ENCODE measurements at places on chromosomes 5 and 9. TPM values are rescaled to one million over a fixed set of nuclear protein-coding genes. Genes with fewer than 3 reads are reported as not detected.

Gene TPPP
- 12.5 TPM for total RNA-seq

Gene TMOD1
- 27.5 TPM for total RNA-seq

Gene STK32A
- 2.7 TPM for total RNA-seq

Gene SPAG8
- 2.0 TPM for total RNA-seq

Gene FOXD4L5
- not detected for total RNA-seq

Gene APBB3
- total RNA-seq, result 26.6 TPM

Gene TJP2
- 5.9 TPM for total RNA-seq

Gene LCN1
- total RNA-seq, result not detected

Gene FREM1
- 1.7 TPM for total RNA-seq

Gene GLRA1
- total RNA-seq, result not detected

Gene SPINK4
- not detected for total RNA-seq

Data from temporal lobe (tissue), 4 donors.